ENCODE measurements at places on chromosomes 13 and 19.
A peak's percentile ranks its signal among the peaks of the same experiment; 100 is the strongest.

DNA sequence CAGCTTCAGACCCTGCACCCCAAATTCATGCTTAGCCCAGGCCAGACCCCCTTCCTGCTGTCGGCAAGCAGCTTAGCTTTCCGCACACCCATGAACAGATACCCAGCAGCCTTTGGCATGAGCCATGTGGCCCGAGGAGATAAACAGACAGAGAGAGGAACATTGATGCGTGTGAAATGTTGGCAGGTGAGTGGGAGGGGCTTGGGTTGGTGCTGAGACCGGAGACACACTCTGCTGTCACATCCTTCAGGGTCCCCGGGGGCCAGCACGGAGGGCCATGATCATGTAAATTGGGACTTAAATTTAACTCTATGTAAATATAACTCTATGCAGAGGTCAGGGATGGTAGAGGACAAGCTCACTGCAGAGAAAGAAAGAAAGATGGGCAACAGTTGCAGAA lies 1.5 kb downstream of the CD22 start:
- no peak for DNase-seq

DNA sequence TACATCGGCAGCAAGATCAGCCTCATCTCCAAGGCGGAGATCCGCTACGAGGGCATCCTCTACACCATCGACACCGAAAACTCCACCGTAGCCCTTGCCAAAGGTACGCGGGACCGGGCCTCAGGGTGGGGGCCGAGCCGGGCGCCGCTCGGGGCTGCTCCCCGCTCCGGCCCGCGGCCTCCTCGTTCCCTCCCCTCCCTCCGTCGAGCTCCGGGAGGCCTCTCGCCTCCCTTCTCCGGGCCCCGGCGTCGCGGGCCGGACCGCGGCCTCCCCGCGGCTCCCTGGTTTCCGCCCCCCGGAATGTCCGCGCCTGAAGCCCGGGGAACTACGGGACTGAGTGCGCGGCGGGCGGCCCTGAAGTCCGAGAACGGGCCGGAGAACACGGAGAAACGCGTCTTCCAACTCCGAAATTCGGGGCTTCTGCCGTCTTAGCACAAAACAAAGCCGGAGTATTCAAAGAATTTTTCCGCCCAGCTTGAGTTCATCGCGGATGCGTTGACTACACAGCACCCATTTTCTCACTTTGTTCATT lies 423 bp downstream of the LSM14A start:
- DNase-seq = peak; percentile 90

GRCh38 chr19:55483706-55484592 lies 1.0 kb upstream of the NAT14 start:
- no peak for DNase-seq

DNA sequence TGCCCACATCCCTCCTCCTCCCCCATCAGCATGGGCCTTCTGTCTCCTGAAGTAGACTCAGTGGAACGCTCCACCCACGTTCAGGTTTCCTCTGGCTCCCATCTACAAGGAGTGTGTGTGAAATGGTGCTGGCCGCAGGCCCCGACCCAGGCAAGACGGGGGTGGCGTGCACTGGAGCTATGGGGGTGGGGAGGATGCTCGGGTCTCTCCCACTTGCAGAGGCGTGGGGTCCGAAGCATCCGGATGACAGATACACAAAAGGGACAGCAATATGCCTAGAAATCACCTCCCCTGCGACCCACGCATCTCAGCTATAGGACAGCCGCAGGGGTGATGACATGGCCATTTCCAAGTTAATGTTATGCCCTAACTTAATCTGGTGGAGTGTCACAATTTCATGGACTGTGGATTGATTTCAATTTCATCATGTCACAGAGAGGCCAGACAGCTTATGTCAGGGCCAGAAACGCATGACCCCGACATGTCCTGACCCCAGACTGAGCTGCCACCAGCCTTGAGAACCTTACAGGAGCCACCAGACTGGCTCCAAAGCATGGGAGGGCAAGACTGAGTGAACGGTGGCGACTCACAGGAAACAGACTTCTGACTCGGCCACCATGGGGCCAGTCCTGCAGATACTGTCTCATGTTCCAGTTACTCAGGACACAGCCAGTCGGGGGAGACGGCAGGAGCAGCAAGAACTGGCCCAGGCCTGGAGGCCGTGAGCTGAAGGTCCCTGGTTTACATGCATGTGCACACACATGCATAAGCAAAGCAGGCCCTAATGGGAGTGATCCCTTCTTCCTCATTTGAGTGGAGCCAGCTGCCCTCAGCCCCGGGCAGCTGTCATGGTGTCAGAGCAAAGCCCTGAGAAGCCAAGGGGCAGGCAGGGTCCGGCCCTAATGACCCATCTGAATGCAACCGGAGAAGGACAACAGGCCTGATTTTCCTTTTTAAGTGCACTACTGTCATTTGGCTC lies 82.2 kb downstream of the SLC7A1 start:
- DNase-seq = no peak

DNA sequence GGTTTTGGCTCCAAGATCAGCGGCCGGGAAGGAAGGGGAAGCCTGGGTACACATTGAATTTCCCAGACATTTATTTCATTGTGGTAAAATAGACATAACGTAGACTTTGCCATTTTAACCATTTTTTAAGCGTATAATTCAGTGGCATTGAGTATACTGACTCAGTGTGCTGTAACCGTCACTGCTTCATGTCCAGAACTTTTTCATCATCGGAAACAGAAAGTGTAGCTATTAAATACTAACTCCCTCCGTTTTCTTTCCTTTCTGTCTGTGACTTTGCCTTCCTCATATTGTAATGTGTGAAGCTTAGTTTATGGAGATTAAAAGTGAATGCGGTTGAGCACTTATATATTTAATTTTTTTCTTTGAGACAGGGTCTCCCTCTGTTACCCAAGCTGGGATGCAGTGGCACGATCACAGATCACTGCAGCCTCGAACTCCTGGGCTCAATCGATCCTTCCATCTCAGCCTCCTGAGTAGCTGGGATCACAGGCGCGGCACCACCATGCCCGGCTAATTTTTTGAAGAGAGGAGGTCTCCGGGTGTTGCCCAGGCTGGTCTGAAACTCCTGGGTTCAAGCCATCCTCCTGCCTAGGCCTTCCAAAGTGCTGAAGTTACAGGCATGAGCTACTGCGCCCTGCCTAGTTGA lies 1.4 kb downstream of the HNRNPM start:
- no peak for DNase-seq

DNA sequence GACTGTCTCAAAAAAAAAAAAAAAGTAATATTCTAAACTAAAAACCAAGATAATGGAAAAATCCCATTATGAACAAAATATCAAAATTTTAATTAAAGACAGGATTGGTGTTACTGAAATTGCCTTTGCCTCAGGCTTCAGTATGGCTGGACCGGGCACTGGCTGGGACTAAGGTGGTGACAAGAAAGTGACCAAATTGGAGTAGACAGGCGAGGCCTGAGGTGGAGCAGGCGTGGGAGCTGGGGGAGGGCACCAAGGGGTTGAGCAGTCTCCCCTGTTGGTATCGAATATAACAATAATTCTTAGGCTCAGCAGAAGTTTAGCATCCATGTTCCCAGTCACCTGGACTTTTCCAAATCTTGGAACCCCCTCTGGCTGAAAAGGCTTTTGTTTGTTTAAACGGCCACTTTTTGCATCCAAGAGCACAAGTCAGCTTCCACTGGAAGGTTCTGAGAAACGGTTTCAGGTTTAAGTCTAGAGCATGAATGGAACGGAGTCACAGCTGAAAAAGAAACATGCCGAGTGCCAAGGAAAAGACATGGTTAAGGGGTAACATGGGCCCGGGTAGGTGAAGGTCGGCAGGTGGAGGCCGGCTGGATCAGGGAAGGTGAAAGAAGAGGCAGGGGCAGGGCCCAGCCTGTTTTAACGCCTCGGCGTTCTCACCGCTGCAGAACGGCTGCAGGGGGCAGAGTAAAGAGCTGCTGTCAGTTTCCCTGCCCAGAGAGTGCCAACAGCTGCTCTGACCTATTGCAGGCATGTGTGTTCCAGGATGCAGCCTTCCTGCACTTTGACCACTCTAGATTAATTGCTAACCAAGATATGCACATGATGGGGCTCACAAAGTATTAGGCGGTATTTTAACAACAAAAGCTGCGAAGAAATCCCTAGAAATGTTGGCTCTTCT lies 104.4 kb downstream of the TM9SF2 start:
- DNase-seq = no peak

GRCh38 chr13:27083183-27083582 lies 88.4 kb downstream of the USP12 start:
- DNase-seq = no peak

GRCh38 chr19:29375429-29376119 lies 150.2 kb upstream of the VSTM2B start:
- DNase-seq = no peak

GRCh38 chr13:98595134-98595533 lies 18.2 kb upstream of the STK24 start:
- DNase-seq = no peak

DNA sequence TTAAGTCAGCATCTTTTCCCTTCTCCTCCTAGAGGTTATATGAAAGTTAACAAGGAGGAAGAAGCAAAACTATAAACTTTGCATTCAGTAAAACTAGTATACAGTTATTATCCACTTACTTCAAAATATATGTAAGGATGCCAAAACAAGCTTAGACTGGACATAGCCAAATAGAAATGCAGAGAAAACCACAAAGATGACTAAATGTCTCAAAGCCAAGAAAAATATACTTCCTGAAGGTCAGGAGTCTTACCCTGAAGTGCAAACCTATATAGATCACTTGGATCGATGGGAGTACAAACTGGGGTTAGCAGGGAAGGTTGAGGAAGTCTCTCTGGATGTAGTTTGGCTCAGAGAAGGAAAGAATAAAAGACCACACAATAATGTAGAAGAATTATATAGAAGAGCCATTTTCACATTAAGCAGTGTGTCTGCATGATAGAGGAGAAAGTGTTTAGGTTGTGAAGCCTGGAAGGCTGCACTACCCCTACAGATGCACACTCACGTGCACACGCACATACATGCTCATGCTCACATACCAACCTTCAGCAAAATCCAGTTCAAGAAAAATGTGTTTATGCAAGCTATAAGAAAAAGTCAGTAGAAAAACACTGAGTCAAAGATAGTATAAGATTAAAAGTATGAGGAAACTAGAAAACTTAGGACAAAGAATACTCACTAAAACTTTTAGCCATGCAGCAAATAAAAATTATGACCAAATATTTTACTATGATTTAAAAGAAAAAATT lies 112.1 kb upstream of the RXFP2 start:
- DNase-seq = no peak

DNA sequence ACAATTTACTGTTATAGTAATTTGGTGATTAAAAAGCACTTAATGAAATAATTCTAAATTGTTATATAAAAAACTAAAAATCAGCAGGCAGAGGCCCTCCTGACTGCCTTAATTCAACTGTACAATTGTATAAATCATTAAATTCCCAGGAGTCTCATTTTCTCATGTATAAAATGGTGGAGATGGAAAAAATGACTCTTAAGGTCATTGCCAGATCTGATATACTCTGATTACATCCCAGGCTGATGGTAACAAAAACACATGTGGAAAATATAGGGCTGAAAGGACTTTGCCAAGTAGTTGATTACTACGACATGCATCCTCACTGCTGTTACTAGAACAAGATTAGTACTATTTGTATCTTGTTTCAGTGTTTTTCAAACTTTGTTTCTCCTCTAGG lies 1020.0 kb upstream of the SLC10A2 start:
- no peak for DNase-seq

DNA sequence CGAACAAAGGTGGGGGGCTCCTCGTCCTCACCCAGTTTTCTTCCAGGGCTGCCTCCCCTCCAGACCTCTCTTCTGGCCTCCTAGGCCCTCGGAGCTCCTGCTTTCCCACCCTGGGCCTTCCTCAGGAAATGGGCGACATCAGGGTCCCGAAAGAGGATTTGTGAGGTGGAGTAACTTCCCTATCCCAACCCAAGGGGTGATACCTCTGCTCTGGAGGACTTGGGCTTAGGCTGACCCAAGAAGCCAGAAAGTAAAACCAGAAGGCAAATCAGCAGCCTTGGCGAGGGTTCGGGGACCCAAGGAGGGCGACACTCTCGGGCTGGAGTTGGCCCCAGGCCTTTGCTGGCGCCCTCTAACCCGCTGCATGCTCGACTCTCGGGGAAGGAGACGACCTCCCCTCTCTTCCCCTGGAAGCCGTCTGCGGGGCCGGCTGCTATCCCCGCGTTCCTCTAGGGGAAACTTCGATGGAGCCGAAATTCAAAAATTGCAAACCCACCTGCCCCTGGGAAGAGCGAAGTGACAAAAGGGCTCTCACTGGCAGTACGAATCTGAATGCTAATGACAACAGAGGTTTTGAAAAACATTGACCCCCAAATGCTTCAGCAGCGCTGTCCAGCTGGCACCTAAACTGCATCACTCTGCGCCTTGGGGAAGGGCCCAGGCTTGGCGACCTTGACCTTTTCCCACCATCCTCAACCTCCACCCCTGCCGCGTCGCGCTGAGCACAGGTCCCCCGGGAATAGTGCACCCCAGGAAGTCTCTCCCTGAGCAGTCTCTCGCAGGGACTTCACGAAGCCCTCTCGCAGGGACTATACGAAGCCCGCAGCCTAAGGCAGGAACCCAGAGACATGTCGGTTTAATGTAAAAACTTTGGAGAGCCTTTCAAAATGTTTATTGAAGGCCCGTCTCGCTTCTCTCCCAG lies 2.4 kb downstream of the PDX1 start:
- no peak for DNase-seq

DNA sequence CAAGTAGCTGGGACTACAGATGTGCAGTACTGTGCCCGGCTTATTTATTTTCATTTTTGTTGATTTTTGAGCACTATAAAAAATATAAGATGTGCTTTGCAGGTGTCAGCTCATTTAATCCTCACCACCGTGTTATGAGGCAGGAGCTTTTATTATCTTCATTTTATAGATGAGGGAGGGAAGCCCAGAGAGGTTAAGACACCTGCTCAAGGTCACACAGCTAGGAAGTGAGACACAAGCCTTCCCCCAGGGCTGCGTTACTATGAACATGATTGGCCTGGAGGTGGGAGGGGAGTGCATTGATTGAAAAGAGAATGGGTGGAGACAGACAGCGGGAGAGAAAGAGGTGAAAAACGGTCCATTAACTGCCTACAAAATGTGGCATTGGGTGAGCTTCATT lies 7.2 kb downstream of the ANKRD24 start:
- DNase-seq = no peak

DNA sequence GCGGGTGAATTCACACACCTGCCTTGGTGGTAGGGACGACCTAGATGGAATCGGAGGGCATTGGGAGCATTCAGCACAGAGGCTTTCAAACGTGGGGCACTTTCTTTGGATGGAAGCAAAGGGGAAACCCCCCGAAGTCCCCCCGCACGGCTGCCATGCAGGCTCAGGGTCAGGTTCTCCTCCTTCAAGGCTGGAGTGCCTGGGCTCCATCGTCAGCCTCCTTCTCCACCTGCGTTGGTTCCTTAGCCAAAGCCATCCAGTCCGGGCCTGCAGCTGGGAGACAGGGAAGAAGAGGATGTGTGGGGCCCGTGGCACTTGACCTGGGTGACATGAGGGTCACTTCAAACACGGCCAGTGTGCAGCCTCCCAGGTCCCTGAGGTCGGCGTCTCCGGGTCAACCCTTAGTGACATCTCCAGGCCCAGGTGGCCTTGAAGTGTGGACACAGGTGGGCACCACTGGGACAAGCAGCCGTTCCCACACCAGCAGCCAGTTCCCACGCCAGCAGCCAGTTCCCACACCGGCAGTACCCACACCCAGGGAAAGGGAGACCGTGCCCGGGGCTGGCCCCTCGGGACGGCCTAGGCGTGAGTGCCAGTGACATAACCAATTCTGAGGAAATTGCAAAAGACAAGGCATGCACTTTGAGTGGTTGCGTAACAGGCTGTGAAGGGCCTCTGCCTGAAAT lies 116.0 kb downstream of the SOX1 start:
- DNase-seq = no peak
